ENCODE measurements at places on chromosomes 6 and 20. TPM values are rescaled to one million over a fixed set of nuclear protein-coding genes. Genes with fewer than 3 reads are reported as not detected.

The GMPR gene
- total RNA-seq, result 0.49 TPM

The TBC1D20 gene
- total RNA-seq, result 40.3 TPM

The IP6K3 gene
- total RNA-seq, result not detected

The TSHZ2 gene
- total RNA-seq, result 28.4 TPM

The DZANK1 gene
- total RNA-seq, result 1.9 TPM

The RGL2 gene
- total RNA-seq, result 46.5 TPM

The HLA-B gene
- total RNA-seq, result 6,208 TPM

The GABRR1 gene
- not detected for total RNA-seq

The LPIN3 gene
- total RNA-seq, result 2.0 TPM

The TAAR1 gene
- total RNA-seq, result not detected

The SYNGAP1 gene
- total RNA-seq, result 31.8 TPM

The ADGRG6 gene
- not detected for total RNA-seq

The NT5E gene
- 17.9 TPM for total RNA-seq

The SMPDL3A gene
- total RNA-seq, result 2.1 TPM

The CUTA gene
- 134 TPM for total RNA-seq

The TNNC2 gene
- not detected for total RNA-seq

The NAPB gene
- total RNA-seq, result 23.7 TPM

The CLPSL1 gene
- not detected for total RNA-seq

The ZC3H12D gene
- total RNA-seq, result 43.7 TPM

The PDYN gene
- not detected for total RNA-seq

The SLC22A7 gene
- not detected for total RNA-seq

The LRRN4 gene
- not detected for total RNA-seq

The PPIL4 gene
- total RNA-seq, result 19.8 TPM

The APCDD1L gene
- total RNA-seq, result not detected

The TMEM74B gene
- not detected for total RNA-seq

The KAT14 gene
- total RNA-seq, result 13.9 TPM

The CST4 gene
- not detected for total RNA-seq

The LPA gene
- total RNA-seq, result 0.02 TPM

The RAB44 gene
- 0.12 TPM for total RNA-seq

The RNF182 gene
- not detected for total RNA-seq

The OXT gene
- total RNA-seq, result 0.61 TPM

The DACT2 gene
- total RNA-seq, result 0.78 TPM

The KCNB1 gene
- total RNA-seq, result 0.12 TPM

The BPIFA1 gene
- not detected for total RNA-seq

The FKBP1C gene
- total RNA-seq, result 2.0 TPM

The CGAS gene
- 56.2 TPM for total RNA-seq

The EPHA7 gene
- total RNA-seq, result not detected

The SS18L1 gene
- total RNA-seq, result 20.4 TPM

The MCHR2 gene
- not detected for total RNA-seq

The PNLDC1 gene
- total RNA-seq, result 0.74 TPM

The SRSF12 gene
- total RNA-seq, result not detected

The TRIM38 gene
- 29.2 TPM for total RNA-seq
